Fibroblast of lung (primary cell): ENCODE measurements at places on chromosomes 2 and 18. TPM values are rescaled to one million over a fixed set of nuclear protein-coding genes. Genes with fewer than 3 reads are reported as not detected.
A peak's percentile ranks its signal among the peaks of the same experiment; 100 is the strongest.

Gene AGXT
- not detected in 2 replicates for total RNA-seq

- DNase-seq = no peak
Measured at GRCh38 chr2:154961676-154962075, 263.2 kb downstream of the KCNJ3 start.

DNA sequence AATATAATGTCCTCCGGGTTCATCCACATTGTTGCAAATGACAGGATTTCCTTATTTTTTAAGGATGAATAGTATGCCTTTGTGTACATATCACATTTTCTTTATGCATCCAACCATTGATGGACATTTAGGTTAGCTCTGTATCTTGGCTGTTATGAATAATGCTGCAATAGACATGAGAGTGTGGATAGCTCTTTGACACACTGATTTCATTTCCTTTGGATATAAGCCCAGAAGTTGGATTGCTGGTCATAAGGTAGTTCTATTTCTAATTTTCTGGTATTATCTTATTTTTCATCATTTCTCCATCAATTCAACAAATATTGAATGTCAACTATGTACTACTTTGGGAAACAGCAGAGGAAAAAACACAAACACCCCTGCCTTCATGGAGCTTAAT, 423.3 kb downstream of the MTX2 start:
- DNase-seq = no peak

Gene TUBA4B
- not detected in 2 replicates for total RNA-seq

DNA sequence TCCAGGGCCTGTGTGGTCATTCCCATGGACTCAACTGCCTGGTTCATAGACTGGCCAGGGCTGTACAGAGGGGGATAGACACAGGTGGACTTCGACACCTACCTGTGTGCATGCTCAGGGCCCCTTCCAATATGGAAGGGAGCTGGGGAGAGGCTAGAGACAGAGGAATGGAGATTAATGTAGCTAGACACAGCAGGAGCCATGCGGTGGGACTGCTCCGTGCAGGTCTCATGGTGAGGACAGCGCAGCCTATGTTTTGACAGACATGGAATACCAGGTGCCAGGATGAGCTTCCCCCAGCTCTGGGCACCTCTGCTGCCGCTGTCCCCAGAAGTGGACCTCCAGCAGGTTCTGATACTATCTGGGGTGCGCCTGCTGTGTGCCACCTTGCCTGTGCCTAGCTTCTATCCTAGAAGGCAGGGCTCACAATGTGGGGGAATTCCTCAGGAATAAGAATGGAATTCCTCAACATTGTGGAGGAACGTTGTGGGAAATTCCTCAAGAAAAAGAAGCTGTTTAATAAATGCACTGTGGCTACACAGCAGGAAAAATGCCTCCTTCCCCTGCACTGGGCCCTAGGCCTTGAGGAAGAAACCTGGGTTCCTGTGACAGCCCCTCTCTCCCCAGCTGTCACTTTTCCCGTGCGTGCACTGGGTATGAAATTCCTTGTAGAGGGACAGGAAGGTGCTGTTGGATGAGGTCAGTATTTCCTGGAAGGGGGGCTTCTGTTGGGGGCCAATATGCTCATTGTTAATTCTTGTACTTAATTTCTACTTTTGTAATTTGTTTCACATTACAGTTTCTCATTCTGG, 7.3 kb downstream of the IL1R1 start:
- DNase-seq = no peak

GRCh38 chr2:26861610-26862224, 13.8 kb downstream of the DPYSL5 start:
- DNase-seq = no peak

Gene NEB
- 0.17 and 0.26 TPM in 2 replicates for total RNA-seq

- DNase-seq = no peak
Measured at GRCh38 chr2:118903551-118904479, 38.2 kb upstream of the MARCO start.

- no peak for DNase-seq
Measured at GRCh38 chr18:44197832-44198611, 482.7 kb upstream of the SETBP1 start.

DNA sequence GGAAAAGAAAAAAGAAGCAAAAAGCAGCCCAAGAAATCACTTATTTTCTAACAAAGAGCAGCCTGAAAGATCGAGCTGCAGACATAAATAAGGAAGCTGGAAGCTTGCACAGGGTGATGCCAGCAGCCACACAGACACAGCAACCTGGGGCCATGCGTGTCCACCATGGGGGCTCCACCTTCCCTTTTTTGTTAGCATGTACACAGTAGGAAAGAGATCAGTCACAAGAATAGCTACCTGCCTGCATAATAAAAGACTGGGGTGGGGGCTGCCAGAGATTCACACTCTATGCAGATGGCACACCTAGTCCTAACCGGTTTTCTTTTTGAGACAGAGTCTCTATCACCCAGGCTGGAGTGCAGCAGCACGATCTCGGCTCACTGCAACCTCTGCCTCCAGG, 2.9 kb upstream of the CNOT11 start:
- no peak for DNase-seq

Gene SKA1
- 1.0 and 4.6 TPM in 2 replicates for total RNA-seq

DNA sequence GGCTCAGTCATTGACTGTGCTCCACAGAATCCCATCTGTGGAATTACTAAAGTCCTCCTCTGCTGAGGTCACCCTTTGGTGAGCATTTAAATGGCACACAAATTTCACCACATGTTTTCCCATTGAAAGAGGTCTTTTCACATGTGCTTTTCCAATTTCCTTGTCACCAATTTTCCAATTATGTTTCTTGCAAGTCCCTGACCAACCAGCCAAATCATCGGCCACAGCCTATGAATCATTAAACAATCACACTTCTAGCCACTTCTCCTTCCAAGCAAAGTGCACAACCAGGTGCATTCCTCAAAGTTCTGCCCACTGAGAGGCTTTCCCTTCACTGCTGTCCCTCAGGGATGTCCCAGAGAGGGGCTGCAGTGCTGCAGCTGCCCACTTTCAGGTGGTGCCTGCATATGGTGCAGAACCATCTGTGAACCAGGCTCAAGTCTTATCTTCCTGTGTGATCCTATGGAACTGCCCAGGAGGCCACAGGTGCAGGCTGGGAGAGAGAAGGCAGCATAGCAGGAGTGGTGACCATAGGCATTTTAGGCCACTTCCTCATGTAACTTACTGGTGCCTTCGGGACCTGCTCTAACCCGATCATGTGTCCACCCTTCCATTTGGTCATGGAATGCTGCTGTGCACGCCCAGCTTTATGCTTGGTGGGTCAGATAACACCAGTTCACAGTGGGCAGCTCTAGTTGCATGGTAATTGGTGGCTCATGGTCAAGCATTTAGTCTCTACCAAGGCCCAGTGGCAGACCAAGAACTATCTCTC, 153.0 kb downstream of the SEPTIN10 start:
- peak; percentile 37 for DNase-seq

DNA sequence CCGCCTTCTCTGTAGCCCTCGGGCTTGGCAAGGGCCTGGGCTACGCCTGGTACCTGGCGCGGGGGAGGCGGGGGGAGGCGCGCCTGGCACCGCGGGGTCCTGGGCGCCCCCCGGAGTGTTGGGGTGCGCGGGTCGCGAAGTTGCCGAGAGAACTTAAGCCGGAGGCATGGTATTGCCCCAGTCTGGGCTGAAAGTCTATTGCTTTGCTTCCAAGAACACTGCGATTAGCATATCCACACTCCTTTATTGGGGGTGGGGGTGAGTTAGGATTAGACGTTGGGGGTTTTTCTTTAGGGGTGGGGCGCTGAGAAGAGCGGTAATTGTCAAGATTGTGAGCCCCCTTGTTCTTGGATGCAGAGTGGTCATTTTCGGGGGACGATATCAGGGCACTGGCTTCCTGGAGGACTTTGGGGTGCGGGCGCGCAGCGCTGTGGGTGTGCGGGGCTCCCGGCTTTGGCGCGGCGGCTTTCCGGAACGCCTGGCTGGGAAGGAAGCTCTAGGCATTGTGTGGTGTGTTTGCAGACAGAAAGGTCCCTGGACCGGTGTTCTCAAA, 798 bp downstream of the TANC1 start:
- DNase-seq = no peak

DNA sequence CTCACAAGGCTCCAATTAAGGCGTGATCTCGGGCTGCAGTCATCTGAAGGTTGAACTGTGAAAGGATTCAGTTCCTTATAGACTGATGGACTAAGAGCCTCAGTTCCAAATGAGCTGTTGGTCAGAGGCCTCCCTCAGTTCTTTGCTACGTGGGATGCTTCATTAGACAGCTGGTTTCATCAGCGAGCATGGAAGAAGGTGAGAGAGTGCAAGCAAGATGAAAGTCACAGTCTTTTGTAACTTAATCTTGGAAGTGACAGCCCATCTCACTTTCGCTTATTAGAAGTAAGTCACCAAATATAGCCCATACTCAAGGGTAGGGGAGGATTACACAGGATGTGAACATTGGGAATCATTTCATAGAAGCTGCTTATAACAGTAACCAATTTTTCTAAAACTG, 26.8 kb downstream of the PPP1CB start:
- DNase-seq = no peak

Gene GRHL1
- 0.77 and 0.99 TPM in 2 replicates for total RNA-seq

DNA sequence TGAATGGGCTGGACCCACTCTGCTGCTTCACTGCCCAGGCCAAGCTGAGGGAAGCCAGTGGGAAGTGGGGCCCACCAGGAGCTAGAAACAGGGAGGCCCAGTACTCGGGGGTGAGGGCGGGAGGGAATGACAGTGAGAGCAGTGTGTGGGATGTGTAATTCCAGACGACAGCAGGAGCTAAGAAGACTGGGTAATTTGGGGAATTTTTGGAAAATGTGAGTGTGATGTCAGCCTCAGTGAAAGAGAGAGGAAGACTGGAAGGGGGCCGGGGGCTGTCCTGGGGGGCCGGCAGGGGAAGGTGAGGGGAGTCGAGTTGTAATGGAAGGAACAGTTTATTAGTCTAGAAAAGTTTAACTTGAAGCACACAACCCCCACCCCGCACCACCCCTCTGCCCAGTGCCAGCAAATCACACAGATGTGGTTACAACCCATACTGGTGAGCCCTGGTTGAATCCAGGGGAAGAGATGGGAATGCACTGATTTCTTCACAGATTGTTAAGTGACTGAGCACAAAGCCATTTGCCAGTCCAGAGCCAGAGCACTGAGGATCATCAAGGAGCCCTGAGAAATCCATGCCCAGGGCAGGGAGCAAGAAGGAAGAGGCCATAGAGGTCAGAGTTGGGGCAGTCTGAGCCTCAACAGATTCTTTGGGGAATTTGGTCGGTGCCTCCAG, 76.7 kb upstream of the PKDCC start:
- DNase-seq = peak; percentile 30

DNA sequence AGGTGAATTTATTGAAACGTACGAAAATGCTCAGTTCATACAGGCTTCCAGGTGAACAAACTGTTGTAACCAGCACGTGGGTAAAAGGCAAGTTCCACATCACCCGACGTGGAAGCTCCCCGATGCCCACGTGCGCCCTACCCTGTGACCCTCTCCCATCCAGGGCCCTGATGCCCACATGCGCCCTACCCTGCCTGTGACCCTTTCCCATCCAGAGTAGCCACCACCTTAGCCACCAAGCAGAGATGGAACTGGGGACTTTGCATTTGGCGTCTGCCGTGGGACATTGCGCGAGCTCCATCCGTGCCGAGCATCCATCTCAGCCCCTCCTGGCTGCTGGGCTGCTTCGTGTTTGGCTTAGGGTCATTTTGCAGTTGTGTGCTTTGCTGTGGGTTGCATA, 37.5 kb downstream of the ANO7 start:
- no peak for DNase-seq

Gene ELOA2
- not detected in 2 replicates for total RNA-seq

DNA sequence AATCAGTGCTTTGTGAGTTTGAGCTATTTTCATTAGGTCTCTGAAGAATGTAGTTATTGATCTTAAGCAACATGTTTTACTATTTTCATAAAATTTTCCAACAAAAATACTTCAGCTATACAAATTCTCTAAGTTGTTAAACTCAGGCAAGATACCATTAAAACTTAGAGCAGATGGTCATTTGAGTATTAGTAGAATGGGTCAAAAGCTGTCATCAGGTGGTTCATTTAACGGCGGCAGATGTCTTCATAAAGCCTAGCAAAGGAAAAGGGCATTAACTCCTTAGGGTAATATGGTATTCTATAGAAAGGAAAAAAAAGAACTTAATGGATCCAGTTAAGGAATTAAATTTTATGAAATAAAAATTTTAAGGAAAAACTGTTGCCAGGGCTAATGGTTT, 19.2 kb downstream of the MIB1 start:
- DNase-seq = no peak

- peak; percentile 3 for DNase-seq
Measured at GRCh38 chr2:43228321-43228751, 1.9 kb upstream of the ZFP36L2 start.

GRCh38 chr18:78634061-78634696, 345.4 kb upstream of the SALL3 start:
- DNase-seq = no peak

GRCh38 chr18:77086656-77087392, 45.8 kb downstream of the MBP start:
- no peak for DNase-seq
